SK-N-SH treated with all-trans-retinoic acid at 6 μM for 48 hours (cell line): ENCODE measurements at places on chromosomes 3 and 15.
A peak's percentile ranks its signal among the peaks of the same experiment; 100 is the strongest.

- no peak for ATAC-seq
Measured at GRCh38 chr15:55991802-55992768, 1.3 kb downstream of the NEDD4 start.

DNA sequence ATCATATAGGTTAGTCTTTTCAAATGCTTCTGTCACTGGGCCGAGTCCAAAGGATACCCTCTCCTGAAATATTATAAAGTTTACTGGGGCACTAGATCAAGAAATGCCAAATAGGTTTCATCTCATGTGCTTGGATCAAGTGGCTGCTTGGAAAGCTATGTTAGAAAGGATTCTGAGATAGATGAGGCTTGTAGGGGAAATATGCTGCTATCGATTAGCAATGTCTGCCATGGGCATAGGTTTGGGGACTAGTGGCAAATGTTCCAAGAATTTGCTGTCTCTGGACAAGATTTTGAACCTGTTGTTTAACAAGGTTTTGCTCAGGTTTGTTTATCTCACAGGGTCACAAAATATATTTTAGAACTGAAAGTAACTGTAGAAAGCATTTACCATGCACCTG lies 23.0 kb upstream of the UBE2Q2 start:
- ATAC-seq, result no peak

DNA sequence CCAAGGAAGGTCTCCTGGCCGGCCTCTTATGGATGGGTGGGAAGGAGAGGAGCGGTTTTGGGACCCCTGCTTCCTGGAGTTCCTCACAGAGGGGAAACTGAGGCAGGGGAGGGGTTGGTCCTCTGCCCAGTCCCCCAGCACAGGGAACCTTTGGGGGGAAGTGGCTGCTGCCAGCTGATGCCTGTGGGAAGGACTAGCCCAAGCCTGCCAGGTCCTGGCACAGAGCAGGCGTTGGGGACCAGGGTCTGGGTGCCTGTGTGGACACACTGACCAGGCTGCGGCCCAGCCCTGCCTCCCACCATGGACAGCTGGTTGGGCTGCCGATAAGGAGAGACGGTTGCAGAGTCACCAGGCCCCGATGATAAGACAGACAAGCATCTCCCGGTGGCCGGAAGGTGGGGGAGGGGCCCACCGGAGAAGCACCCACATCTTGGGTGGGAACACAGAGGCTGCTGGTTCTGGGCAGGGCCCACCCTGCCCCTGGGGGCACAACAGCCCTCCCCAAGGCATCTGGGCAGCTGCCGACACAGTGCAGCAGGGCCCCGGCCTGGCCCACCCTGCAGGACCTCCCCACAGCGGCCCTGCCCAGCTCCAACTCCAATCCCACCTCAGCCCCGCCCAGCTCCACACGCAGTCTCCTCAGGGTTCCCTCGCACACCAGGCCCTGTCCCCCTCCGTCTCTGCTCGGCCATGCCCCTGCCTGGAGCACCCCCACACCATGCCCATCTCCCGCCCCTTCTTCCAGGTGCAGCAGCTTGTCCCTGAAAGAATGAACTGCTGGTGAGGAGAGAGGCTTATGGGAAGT lies 50.7 kb downstream of the DNAJB8 start:
- ATAC-seq, result peak; percentile 32; the same call in 1 of the 3 replicates

GRCh38 chr3:45104715-45105711 lies 41.2 kb downstream of the CDCP1 start:
- no peak; the same call in 2 of the 3 replicates for ATAC-seq

DNA sequence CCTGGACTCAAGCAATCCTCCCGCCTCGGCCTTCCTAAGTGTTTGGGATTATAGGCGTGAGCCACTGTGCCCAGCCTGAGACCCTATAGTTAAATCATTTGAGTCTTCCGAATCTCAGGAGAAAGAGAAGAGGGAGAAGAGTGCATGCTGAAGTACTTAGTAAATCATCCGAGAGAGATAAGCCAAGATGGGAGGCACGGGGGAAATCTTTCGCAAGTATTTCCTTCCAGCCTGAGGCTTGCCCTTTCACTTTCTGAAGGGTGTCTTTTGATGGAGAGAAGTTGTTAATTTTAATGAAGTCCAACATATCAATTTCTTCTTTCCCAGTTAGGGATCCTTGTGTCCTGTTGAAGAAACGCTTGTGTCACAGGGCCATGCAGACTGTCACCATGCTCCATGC lies 97.1 kb upstream of the SLC6A6 start:
- ATAC-seq, result no peak

DNA sequence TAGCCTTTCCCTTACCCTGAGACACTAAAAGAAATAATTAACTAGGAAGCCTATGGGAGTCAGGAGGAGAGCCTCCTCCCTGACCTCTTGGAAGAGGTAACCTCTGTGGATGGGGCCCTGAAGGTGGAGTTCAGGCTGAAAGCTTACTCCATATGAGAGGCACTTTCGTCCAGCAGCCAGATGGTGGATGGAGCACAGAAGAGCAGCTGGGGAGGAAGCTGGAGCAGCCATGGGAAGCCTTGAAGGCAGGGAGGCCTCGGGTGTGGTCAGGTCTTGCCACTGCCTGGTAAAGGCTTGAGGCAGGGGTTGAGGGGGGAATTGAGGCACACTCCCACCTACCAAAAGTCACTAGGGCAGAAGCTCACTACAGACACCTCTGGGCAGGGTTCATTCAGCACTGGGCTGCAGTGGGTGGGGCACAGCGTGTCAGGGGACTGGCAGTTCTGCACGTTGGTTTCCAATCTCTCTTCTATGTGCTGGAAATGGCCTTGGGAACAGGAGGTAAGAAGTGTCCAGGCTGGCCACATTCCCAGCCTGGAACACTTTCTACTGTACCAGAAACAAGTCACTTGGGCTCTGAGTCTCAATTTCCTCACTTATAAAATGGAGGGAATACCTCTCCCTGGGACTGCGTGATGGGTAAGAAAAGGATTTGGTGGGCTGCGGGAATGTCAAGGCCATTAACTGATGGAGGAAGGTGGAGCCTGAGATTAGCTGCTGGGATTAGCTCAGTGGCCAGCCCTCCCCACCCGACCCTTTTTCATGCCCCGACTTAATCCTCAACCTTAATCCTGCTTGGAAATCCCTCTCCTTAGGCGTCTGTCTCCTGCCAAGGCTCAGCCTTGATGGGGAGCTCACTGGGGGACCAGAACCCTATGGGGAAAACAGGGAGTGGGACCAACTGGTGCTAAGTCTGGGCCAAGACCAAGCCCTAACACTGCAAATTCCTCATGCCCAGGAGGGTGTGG lies 5.4 kb downstream of the PCBP4 start:
- ATAC-seq, result no peak

DNA sequence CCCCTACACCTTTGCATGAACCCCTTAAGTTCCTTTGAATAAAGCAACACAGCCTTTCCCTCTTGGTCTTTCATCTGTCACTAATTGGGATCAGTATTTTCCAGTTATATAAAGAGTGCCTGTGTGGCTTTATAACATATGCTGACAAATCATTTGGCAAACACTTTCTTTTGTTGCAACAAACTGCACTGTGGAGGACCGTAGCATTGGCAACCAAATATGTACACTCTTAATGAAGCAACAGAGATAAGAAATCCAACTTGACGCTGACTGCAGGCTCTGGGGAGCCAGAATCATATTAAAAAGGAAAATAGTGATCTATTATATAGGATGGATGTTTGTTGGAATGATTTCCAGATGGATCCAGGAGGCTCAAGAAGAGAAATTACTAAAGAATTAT lies 120.1 kb upstream of the PRICKLE2 start:
- peak; percentile 37 for ATAC-seq

- ATAC-seq, result no peak
Measured at GRCh38 chr3:65265942-65266590, 578.3 kb upstream of the ADAMTS9 start.

- no peak for ATAC-seq
Measured at GRCh38 chr15:88624971-88625490, 3.9 kb downstream of the AEN start.
